ENCODE measurements at places on chromosomes 2 and 18.

GRCh38 chr2:170391697-170392096 is 213.8 kb downstream of the MYO3B start:
- no peak for DNase-seq

DNA sequence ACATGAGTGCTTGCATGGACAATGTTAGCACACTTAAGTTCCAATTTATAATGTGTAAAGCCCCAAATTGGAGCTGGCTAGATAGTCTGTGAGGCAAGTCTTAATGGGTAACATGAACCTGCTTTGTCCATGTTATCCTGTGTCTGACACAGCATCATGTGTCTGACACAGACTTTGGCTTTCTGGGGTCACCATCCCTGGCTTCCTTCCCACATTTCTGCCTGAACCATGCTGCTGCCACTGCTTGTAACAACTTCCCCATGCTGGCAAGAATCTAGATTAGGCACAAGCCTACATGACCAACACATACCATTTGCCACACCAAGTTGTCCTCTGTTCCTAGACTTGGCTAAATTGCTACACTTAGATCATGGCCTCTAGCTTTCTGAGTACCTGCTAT is 49.8 kb upstream of the ZBTB7C start:
- no peak for DNase-seq

GRCh38 chr2:194116861-194117260 is 1540.2 kb upstream of the SLC39A10 start:
- DNase-seq = no peak

DNA sequence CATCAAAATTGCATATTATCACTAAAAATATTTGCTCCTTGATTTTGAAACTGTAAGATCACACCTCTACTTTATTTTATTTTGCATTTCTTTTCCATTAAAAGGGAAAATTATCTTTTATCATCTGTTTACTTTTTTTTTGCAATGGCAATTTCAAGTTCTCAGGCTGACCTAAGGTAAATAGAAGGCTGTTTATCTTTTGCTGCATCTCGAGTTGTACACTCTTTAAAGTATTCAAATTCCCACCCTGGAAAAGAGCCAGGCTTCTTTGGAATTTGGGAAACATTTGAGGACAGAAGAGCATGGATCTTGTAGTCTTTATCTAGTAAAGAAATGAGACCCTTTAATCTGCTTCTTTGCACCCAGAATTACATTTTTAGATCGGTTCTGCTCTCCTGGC is 645.7 kb downstream of the SLC4A3 start:
- DNase-seq = no peak

GRCh38 chr2:207115715-207116364 is 49.9 kb downstream of the KLF7 start:
- DNase-seq = no peak

- peak; percentile 10 for DNase-seq
Observed at GRCh38 chr2:100246163-100247145, 75.8 kb downstream of the LONRF2 start.

DNA sequence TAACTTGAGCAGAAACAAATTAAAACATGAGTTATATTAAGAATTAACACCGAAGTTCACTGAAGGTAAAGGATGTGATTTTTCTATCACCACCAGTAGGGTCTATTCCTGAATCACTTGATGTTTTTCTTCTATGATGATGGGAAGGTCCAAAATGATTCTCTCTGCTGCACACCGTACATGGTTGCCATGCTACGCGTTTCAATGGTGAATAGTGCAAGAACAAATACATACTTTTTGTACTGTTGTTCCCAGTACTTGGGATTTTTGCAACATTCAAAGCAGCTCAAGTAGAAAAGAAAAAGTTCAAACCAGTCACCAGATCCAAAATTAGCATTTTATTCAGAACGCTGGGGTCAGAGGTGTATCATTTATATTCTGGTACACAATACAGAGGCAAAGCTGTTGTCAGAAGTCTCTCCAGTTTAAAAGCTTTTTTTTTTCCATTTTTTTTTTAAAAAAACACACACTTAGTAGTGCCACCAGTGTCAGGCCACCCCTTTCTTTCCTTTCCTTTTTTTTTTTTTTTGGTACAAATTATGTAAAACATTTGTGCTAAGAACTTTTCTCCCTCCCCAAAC is 226.2 kb downstream of the CDH2 start:
- no peak for DNase-seq

DNA sequence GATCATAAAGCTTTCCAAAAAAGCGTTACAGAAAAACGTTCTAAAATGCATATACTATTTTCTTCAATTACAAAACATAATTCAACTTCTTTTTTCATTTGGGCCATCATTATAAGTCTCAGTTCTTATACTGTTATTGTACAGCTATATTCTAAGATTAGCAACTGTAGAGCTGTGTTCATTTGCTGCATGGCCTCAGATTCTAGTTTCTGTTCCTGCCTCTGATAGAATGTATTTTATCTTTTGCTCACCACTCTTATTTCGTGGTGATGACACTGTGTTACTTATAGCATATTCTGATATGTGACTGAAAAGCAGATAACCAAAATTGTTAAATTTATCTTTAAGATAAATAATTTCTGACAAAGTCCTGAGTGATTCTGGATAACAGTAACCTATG is 67.2 kb downstream of the PTRHD1 start:
- no peak for DNase-seq

DNA sequence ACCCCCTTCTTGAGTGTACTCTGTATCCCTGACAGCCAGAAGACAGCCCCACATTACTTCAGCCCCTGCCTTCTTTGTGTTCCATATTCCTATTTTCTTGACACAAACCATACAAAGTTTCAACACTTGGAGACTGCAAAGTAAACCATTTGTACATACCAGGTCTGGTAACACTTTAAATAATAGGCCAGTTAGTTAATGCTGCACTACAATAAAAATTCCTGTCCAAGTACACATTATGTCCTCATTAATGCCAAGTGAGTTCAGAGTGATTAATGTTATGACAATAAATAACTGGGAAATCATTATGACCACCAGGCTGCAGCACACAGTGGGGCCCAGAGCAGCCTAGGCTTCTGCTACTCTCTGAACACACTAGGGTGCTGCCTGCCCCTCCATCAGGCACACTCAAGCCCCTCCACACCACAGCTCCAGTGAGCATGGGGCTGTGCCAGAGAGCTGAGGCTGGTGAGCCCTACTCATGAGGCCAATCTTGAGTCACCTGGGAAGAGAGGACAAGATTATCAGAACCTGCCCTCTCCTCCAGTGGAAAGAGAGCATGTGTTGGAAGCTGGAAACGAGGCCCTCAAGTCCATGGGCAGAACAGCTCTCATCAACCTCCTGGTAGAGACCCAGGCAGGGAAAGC is 138.7 kb downstream of the TTC32 start:
- DNase-seq = no peak

- no peak for DNase-seq
Observed at GRCh38 chr18:55220523-55220922, 261.3 kb upstream of the CCDC68 start.

DNA sequence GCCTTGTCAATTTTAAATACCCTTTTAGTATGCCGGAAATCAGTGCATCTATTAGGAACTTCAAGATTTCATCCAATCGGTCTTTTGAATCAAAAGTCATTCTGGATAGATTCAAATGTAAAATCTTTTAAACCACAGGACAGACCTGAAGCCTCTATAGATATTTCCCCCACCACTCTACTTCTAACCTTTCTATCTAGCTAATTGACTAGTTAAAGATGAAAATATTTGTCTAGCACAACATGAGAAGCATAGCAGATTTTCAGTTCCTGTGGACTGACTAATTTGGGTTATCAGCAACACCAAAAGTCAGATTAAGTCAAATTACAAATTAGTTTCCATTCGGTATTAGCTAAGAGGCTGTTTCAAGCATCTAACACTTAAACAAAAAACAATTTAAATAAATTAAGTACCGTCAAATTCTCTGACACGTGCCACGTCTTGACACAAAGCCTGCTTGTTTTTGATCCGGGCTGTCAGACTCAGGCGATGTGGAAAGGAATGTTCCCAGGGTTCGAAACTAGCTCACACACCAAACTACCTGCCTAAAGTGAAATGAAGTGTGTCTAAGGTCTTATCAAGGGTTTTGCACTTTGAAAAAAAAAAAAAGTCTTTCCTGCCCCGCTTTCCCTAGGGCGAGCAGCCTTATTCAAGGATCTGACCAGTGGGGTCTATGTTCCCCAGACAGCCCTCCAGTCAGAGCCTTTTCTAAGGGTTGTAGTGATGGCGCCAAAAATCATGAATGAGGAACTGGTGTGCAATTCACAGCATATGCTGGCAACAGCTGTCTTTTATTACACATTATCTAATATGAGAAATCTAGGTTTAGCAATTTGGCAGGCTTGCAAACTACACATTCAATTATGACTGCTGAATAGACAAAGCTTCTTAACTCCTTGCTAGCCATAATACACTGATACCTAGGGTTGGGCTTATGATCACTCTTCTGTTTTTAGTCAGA is 4.7 kb downstream of the CYTIP start:
- DNase-seq = peak; percentile 39

- DNase-seq = no peak
Observed at GRCh38 chr2:1440581-1440980, 27.3 kb downstream of the TPO start.

DNA sequence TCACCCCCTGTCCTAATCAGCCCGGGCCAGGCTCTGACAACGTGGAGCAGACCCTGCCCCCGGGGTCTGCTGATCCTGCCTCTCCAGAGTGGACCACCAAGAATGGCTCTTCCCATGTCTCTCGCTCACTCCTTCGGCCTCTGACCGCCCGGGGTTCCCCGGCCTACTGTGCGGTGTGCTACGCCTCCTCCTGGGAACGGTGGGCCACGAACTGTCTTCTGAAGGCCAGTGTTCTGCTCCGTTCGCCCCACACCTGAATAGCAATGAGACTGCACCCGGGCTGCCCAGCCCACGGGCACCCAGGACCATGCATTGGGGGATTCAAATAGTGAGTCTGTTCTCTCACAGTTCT is 189.7 kb downstream of the TWIST2 start:
- DNase-seq = no peak
